ENCODE measurements at places on chromosomes 11 and 22.

DNA sequence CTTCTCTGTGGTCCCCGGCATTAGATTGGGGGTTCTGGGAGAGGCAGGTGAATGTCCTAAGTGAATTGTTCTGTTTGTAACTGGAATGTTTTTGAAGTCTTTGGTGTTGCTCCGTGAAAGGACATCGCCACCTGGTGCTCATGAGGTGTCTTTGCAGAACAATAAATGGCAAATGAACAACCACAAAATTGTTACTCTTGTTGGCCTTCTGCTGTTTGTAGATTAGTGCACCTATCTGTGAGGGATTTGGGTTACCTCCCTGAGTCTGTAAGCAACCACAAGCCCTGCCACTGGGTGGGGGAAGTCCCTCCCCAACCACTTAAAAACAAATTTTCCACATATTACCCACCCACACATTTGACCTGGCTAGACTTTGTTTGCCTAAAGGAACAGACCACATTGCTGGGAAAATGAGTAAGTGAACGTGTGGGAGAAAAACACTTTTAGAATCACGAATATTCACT lies 4.7 kb downstream of the MPEG1 start:
- no peak for DNase-seq

- no peak for DNase-seq
These were observed 16.7 kb downstream of the MMP7 start for GRCh38 chr11:102513869-102514268.

DNA sequence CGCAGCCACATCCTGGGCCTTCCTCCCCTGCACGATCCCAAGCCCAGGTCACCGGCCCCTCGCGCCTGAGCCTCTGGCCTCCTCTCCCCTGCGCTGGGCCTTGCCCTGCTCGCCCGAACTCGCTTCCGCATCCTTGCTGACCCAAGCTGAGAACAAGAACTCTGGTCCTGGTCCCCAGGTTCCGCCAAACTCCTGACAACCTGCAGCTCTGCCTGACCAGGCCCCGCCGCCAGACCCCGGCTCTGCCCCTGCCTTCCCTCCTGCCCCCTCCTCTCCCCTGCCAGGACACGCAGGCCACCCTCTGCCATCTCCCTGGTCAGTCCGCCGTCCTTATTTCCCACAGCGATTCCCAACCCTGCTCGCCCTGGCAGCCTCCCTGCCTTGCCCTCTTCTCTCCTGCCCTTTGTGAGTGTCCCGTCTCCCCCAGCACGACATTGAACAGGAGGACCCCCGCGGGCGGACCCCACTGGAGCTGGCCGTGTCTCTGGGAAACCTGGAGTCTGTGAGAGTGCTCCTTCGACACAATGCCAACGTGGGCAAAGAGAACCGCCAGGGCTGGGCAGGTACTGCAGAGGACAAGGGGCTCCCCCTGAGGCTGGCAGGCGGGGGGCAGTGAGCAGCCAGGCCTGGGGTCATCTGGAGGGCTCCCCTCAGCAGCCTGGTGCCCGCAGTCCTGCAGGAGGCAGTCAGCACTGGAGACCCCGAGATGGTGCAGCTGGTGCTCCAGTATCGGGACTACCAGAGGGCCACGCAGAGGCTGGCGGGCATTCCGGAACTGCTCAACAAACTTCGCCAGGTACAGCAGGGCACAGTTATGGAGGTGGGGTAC lies 762 bp downstream of the ANKRD13D start:
- DNase-seq: no peak

- no peak for DNase-seq
These were observed 83.1 kb downstream of the OR5AK2 start for GRCh38 chr11:57071829-57072228.

- DNase-seq: no peak
These were observed 10.9 kb downstream of the OMP start for GRCh38 chr11:77113382-77114088.

DNA sequence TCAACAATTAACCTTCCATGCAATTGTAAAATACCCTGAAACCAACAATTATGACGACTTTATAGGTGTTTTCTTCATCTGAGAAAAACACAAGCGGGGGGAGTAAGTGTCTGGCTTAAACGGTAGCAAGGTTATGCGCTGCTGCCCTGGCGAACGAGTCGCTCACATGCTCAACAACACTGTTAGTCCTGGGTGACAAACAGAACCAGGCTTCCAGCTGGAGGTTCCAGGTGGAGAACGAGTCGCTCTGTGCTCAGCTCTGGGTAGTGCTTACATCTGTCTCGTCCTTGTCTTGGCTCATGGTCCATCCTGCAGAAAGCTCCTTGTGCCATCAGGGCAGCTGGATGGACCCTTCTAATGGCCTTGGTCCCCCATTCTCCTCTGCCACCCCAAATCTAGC lies 48.2 kb downstream of the PC start:
- no peak for DNase-seq

DNA sequence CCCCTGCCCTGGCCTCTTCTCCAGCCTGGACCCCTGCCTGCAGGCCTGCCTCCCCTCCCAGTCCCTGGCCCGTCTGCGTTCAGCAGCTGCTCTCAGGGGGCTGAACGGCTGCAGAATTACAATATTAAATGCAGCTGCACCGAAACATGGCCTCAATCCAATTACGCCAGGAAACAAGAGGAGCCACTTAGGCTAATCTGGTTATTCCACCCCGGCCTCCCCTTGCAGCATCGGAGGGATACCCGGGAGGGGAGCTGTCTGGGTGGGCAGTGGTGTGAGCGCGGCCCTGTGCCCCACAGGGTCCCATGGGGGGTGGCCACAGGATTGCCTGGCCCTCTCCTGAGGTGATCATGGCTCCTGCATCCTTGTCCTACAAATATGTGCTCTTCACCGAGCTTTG lies 42.6 kb downstream of the FLRT1 start:
- DNase-seq: no peak

- no peak for DNase-seq
These were observed 127.6 kb downstream of the MPPED2 start for GRCh38 chr11:30458541-30458940.

DNA sequence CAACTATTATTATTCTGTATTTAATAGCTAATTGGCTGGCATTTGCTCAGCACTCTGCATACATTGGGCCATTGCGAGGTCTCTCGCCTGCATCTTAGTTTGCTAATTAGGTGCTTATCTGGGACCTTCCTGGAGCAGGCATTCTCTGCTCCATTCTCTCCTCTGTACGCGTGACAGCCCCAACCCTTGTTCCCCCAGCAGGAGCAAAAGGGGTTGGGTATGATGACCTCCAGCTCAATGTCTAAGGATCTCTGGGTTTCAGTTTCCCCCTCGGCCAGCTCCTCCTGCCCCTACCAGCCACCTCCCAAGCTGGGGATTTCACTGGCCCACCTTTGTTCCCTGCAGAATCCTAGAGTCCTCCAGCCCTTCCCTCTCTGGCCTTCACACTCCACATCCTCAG lies 9.7 kb upstream of the LGALS2 start:
- no peak for DNase-seq

DNA sequence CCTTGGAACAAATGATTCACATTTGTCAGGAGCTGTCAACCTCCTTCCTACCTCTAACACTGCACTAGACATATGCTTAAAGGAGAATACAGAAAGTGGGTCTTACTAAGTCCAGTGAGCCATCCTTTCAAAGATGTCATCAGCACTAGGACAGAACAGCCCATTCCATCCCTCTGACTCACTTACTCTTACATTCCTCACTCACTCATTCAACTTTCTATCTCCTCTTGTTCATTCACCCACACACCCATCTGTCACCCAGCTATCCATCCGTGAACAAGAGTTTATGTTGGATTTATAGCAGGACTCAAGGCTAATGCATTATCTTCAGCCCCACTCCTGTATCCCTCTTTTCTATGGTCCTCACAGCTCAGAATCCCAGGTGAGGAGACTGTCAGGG lies 9.1 kb downstream of the INSC start:
- no peak for DNase-seq

GRCh38 chr22:31588970-31589675 lies 72.9 kb downstream of the PISD start:
- DNase-seq: no peak

DNA sequence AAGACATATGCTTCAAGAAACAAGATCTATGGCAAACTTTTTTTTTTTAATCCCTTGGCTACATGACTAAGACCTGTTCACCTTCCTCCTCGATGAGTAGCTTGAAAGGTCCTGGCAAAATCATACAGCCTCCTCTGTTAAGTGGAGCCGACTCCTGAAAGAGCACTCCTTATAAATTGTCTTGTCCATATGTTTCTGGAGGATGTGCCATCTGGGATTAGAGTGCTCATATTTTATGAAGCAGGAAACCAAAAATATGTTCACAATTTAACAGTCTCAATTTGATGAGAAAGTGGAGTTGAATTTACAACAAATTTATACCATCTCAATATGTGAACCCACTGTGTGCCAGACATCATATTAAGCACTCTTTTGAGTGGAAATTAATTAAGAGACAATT lies 912.1 kb upstream of the FAT3 start:
- DNase-seq: no peak

DNA sequence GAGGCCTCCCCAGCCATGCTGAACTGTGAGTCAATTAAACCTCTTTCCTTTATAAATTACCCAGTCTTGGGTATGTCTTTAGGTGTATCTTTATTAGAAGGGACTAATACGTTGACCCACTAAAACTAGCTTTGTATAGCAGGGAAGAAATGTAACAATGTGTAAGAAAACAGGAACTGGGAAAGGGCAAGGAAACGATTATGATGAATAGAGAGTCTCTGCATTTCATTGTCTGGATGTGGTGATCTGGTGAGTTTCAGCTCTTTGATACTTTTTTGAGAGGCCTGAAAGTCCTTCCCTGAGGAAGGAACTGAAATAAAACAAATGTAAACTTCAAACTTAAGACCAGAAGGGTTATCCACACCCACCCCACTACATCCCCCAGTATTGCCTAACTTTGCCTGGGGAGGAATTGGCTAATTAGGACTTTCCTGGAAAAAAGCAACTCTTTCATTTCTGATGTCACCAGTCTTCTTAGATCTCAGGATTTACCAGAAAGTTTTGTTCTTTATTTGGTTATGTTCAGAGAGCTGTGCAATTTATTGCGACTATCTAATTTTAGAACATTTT lies 119.0 kb downstream of the LDLRAD3 start:
- no peak for DNase-seq

DNA sequence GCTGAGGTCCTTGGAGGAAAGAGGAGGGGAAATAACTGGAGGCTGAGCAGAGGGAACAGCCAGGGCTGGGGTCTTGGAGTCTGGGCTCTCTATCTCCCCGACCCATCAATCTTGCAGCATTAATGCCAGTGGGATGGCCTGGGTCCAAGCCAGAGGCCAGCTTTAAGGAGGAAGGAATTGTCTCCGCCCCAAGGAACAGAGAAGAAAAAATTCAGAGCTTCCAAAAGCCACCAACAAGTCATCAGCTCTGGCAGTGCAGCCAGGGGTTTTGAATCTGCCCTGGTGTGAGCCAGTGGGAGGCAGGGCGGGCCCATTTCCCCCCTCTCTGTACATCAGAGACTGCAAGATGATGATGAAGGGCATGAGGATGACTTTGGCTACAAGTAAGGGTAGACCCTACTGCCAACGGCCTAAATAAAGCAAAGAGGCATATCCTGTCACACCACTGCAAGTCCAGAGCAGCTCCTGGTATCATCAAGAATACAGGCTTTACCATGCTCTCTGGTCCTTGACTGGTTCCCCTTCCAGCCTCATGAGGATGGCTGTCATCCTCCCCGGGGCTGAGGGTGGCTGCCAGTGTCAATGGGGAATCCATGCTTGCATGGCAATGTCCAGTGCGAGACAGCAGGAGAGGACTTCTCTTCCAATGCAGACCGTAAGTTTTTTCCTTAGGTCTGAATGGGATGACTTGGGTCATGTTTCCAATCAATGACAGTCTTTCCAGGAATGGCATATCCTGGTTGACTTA lies 34.4 kb downstream of the LRRC32 start:
- no peak for DNase-seq

- no peak for DNase-seq
These were observed 35.0 kb upstream of the SPON1 start for GRCh38 chr11:13927481-13927880.

- DNase-seq: no peak
These were observed 6.7 kb downstream of the JOSD1 start for GRCh38 chr22:38694049-38694448.

GRCh38 chr22:27494785-27495184 lies 306.8 kb downstream of the MN1 start:
- no peak for DNase-seq

- DNase-seq: no peak
These were observed 29.6 kb downstream of the TOM1 start for GRCh38 chr22:35329114-35329847.

DNA sequence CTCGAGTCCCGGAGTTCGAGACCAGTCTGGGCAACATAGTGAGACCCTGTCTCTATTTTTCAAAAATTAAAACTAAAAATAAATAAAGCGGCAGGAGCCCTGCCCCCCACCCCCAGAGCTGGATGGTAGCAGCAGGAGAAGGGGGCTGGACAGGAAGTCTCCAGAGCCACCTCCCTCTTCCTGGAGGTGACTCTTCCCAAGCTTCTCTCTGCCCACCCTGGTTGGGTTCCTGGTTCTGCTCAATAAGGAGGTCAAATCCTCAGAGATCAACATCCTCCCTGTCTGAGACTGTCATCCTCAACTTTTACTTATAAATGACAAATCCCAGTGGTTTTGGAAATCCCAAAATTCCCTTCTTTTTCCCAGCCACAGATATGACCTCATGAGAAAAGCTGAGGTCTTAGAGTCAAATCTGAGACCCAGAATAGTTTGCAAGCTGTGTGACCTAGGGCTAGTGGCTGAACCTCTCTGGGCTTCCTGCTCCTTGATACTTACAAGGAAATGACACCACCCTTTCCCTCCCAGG lies 987 bp downstream of the C1QTNF6 start:
- DNase-seq: no peak

DNA sequence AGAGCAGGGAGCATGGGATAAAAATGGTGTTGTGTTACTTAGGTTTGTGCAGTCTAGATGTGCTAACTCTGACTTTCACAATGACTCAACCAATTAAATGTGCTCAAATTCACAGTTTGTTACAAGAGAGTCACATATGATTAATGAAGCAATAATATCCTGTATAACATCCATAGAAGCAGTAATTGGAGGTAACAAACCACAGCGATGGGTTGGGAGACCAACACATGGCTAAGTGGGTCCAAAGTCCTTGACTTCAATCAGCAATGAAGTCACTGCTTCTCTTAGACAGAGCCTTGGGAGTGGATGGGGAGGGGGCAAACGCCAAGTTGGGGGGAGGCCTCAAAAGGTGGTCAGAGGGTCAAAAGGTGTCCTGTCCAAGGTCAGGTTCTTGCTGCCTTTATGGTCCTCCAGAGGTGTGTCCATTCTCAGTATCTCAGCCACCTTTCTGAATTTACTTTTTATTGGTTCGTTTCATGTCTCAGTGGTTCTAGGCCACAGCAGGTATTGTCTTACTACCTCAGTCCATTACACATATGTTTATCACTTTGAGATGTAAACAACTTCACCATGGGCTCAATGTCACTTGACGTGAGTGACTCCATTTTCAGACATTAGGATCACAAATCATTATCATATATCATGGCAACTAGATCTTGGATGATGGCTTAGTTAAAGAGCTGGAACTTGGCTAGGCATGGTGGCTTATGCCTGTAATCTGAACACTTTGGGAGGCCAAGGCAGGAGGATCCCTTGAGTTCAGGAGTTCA lies 32.4 kb downstream of the SLN start:
- DNase-seq: no peak

GRCh38 chr22:41480397-41480735 lies 11.4 kb downstream of the ACO2 start:
- DNase-seq: no peak

- DNase-seq: no peak
These were observed 151.1 kb downstream of the FEZ1 start for GRCh38 chr11:125344846-125345420.

GRCh38 chr11:69443138-69443967 lies 38.1 kb upstream of the LINC01488 start:
- DNase-seq: peak; percentile 49
